ENCODE measurements at places on chromosomes 13 and 19.
A peak's percentile ranks its signal among the peaks of the same experiment; 100 is the strongest.

- DNase-seq: no peak
These were observed 828.3 kb upstream of the MIR17HG start for GRCh38 chr13:90519157-90519556.

DNA sequence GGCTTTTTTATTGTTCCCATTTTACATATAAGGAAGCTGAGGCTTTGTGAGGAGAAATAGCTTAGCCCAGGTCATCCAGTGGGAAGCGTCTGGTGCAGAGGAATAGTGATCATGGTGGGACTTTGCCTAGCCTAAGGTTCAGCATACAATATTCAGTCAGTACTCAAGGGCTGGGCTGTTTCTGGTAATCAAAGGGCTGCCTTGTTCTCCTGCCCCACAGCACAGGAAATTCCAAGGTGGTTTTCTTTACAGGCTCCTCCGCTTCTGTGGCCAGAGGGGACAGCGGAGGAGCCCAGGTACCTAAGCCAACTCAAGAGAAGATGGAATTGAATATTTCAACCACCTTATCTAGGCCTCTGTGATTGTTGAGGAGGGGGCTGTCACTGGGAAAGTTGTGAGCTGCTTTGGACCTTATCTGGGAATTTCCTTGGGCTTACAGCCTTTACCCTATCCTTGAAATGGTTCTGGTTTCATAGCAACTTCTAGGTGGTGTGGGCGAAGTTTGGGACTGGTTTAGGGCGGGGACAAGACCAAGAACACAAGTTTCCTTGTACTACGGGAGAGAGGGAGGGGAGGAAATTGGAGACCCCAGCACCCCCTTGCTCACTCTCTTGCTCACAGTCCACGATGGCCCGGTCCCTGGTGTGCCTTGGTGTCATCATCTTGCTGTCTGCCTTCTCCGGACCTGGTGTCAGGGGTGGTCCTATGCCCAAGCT lies at the start of gene MIA:
MIA (plus strand) TSS at position 606 of the 716 bp plus-strand sequence; CDS start at position 628, 22 bp downstream.
- DNase-seq: no peak

- DNase-seq: no peak
These were observed 17.0 kb upstream of the PRR20A start for GRCh38 chr13:57123681-57124080.

- no peak for DNase-seq
These were observed 486 bp downstream of the ZNF529 start for GRCh38 chr19:36572593-36573019.

GRCh38 chr19:14023404-14024235 lies 4.3 kb upstream of the RLN3 start:
- DNase-seq: peak; percentile 62

DNA sequence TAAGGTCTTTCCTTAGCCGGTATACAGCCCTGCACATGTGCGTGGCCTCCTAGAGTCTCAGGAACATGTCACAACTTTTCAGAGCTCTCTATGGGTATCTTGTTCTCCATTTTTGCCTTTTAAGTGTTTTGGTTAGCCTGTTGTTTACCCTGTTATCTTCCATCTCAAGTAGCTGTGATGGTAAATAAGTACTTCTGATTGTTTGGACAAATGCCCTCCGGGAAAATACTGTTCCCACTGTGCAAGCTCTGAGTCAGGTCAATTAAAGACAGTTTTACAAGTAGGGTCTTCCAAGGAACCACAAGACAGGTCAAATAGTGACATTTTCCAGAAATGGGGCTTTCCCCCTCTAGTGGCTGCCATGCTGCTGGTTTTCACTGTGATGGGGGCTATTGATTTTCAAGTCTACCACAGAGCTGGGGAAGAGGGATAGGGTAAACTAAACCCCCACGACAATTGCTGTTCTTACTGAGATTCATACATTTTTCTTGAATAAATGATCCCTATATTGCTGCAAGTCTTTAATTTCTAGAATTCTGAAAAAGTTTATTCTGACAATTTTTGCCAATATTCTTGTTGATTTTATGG lies 109.5 kb downstream of the TM9SF2 start:
- DNase-seq: no peak

DNA sequence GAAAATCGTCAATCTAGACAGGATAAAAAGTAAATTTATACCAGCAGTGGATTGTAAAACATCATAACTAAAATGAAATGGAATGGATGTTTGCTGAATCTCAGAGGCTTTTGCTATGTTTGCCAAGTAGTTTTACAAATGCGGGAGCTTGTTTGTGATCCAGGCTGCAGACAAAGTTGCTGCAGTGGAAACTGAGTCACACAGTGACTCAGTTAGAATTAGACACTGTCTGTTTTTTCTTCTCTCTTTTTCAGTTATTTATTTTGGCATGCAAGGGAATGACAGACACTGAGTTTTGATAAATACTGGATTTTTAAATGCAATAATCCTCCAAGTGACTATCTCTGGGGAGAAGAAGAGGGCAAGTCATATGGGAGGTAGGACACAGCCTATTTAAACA lies 4.6 kb upstream of the PNMA8A start:
- DNase-seq: no peak

DNA sequence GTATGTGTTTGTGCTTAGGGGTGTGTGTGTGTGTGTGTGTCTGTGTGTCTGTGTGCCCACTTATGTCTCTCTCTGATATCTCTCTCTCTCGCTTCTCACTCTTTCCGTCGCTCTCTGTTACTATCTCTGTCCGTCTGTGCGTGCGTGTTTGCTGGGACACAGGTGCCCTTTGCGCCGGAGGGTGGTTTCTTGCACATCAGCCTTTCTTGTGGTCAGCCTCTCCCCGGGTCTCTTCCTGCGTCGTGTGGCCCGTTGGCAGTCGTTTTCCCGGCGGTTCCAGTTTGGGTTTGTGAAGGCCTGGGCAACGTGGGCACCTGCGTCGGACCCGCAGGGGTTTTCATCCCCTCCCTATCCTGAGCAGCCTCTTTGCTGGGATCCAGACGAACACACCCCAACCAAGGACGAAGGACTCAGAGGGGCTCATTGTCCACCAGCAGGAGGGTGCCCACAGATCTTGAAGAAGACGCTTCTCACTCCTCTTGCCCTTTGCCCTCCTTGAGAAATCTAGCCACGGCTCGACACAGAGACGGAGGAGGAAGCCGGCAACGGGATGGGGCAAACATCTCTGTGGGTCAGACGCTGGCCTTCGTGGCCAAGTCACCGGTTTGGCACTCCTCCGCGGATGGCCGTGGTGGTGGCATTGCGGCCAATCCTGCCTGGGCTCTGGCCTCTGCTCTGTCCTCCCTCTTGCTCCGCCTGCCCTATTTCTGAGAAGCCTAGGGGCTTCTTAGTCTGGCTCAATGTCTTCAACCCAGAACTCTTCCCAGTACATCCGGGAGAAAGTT lies 52.3 kb downstream of the ZNF146 start:
- no peak for DNase-seq

- DNase-seq: no peak
These were observed 306.4 kb downstream of the KLF5 start for GRCh38 chr13:73365252-73365651.

GRCh38 chr13:75760131-75761021 lies 124.2 kb downstream of the LMO7 start:
- DNase-seq: no peak

- no peak for DNase-seq
These were observed 7.7 kb upstream of the DOCK9 start for GRCh38 chr13:98985591-98985990.

GRCh38 chr13:60957816-60958215 lies 457.8 kb downstream of the PCDH20 start:
- DNase-seq: no peak

GRCh38 chr19:52648336-52649016 lies 10.3 kb upstream of the ZNF83 start:
- DNase-seq: no peak

DNA sequence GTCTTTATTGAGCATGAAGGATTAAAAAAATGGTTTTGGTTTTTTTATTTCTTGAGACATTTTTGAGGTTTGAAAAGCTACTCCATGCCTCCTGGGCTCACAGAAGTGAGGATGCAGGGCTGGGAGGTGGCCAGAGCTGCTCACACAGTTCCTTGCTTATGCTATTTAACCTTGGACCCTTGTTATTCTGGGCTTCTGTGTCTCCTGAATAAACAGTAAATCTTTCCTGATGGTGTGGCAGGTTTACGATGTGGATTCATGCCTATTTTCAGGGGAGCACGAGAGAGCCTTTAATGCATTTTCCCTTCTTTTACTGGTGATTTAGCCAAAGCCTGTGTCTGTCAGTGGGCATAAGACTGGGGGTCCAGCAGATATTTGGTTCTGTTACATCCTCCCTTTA lies 34.3 kb upstream of the PCDH8 start:
- no peak for DNase-seq

- DNase-seq: no peak
These were observed 2.1 kb downstream of the CCDC8 start for GRCh38 chr19:46411088-46411924.

DNA sequence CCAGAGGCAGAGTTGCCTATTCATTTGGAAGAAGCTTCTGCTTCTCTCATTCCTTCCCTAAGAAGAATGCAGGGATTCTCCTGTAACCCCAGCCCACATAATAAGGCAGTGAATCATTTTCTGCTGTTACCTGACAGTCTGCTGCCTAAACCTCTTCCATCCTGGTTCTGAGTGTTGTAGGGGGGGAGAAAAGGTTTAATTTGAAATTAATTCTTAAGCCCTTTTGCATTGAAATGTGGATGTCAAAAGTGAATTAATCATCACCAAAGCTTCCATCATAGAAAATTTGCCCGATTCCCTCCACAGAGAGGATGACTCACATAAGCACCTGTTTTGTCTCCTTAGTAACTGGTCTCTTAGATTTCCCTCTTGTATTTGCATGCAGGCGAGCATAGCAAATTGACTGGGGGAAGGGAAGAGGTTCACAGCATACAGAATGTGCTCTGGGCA lies 146.7 kb upstream of the FNDC3A start:
- DNase-seq: no peak

DNA sequence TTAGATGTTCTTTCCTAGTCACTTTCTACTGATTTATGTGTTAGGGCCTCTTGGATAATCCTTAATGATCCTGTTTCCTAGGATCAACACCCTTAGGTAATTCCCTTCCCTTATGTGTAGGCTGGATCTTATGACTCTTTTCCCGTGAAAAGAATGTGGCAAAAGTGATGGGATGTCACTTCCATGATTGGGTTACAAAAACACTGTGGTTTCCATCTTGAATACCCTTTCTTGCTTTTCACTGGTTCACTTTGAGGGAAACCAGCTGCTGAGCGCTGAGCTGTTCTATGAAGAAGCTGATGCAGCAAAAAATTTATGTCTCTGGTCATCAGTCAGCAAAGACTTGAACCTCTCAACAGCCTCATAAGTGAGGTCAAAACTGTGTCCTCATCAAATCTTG lies 609.4 kb downstream of the OLFM4 start:
- no peak for DNase-seq

DNA sequence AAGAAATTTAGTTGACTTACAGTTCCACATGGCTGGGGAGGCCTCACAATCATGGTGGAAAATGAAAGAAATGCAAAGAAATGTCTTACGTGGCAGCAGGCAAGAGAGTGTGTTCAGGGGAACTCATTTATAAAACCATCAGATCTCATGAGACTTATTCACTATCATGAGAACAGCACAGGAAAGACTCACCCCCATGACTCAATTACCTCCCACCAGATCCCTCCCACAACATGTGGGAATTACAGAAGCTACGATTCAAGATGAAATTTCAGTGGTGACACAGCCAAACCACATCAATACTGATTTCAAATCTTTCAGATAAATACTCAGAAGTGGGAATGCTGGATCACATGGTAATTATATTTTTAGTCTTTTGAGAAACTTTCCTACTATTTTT lies 1357.9 kb downstream of the SLITRK5 start:
- DNase-seq: no peak

DNA sequence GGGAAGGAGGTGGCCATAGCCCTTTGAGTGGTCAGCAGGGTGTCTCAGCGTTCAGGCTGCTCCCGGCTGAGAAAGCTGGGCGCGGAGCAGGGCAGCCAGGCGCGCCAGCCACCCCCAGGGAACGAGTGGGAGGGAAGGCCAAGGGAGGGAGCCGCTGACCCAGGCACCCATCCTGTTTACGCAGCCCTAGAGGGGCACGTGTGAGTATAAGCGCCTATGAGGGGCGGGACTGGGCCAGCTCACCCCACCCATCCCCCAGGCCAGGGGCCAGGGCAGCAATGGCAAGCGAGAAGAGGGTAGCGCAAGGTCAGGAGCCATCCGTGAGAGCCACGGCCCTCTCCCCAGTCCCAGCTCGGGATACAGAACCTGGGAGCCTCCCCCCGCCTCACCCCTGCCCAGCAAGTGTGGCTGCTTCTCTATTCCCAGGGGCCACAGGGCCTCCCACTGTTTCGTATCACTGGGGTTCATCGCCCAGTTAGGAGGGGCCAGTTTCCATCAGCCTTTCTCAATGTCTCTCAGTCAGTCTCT lies 897 bp upstream of the DMKN start:
- no peak for DNase-seq

DNA sequence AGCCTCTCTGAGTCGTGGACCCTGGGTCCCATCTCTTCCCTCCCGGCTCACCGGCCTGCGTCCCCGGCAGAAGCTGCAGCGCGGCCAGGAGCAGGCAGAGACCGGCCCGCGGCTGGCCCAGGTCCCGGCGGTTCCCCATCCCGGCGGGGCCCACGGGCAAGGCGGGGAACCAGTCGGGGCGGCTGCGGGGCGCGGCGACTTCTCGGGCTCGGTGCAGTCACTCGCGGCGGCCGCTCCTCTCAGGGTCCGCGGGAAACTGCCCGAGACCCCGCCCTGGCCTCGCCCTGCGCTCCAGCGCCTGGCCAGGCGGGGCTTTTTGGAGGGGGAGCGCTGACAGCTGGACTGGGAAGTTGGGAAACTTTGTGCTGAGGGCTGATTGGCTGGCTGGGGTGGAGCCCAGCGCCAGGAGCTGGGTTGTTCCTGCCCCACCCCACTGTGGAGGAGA lies at the start of gene COL5A3:
COL5A3 (minus strand) TSS at position 258 of the 445 bp plus-strand sequence; CDS start at position 139, 119 bp downstream.
- DNase-seq: peak; percentile 61

DNA sequence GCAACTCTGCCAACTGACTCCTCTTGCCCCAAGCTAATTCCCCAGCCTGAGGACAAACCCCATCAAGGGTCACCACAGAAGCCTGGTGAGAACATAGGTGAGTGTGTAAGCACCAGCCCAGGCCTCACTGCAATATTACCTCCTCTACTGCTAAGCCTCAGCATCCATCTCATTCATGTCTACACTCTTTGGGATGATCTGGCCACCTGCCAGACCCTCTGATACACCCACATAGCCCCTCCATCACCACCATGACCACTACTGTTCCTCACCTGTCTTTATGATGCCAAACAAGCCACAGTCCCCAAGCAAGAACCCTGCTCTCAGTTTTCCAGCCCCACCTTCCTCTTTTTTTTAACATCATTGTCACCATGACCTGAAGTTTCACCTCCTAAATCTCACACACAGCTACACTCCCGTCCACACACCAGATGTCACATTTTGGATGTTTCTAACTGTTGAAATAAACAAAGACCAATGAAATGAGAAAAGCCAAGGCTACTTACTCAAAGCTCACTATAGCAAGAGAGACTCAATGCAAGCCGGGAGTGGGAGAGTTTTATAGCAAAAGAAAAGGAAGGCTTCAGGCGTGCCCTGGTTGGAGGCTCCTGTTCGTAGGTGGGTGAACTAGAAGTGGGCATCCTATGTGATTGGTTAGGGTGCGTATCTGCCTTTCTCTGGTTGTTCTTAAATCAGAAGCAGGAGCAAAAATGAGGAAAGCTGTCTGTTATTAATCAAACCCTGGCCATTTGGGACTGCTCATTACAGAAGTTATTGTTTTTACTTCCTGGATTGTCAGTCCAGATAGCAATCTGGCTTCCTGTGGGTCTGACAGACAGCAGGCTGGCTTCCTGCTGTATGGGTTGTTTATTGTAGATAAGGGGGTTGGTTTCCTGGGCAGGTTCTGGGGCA lies 2.0 kb downstream of the ZNF792 start:
- no peak for DNase-seq
